Hypothalamus (tissue), 51 donors: ENCODE measurements at places on chromosomes 6 and 20.

GRCh38 chr6:108565893-108566292, 5.2 kb downstream of the FOXO3 start:
- DNase-seq: no peak

DNA sequence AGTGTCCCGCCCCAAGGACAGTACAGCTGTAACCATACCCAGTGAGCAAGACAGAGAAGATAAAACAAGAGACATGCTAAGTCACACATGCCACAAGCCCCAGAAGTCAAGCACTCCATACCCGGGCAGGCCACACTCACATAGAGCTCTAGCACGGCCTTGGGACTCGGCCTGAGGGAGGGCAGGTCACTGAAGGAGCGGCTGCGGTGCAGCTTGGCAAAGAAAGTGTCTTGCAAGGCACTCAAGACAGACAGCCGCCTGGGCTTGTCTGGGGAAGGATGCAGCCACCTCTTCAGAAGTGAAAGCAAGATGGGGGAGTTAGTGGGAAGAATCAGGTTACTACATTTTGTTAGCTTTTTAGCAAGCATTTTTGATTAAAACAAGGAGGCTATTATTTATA, 48.7 kb upstream of the ARMH2 start:
- DNase-seq: no peak

- DNase-seq: no peak
These were observed 49.0 kb downstream of the TMEM170B start for GRCh38 chr6:11586536-11586935.

DNA sequence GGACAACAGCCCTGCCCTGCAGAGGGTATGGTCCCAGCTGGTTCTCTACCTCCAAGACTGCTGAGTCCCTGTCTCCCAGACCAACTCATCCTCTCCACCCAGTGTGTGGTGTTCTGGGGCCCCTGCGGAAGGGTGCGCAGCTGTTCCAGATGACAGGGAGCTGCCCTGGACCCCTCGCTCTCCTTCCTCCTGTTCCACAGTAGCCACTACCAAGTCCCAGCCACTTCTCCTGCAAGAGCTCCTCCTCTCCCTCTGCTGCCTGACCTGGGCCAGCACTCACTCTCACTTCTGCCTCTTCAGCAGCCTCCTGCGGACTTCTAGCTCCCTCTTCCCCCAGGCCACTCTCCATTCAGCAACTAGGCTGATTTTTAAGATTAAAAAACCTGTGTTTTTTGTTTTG, 40.1 kb upstream of the TMEM181 start:
- no peak for DNase-seq

DNA sequence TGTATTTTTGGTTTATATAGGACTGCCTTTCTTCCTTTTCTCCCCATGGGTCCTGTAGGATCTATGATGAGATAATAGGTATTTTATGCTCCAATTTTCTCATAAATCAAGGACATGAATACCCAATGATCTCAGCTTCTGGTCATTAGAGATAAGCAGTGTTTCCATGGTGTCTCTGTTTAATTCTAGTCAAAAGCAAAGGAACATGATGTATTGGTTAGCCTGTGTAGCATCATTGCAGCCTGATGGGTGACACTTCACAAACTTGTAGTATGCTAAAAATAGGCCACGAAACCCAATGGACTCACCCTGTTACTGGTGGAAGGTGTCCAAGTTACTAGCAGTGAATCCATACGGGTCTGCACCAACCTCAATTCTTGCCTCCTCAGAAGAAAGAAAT, 116.2 kb upstream of the SNX9 start:
- no peak for DNase-seq

GRCh38 chr6:166253778-166254204, 54.4 kb downstream of the PRR18 start:
- DNase-seq: no peak

DNA sequence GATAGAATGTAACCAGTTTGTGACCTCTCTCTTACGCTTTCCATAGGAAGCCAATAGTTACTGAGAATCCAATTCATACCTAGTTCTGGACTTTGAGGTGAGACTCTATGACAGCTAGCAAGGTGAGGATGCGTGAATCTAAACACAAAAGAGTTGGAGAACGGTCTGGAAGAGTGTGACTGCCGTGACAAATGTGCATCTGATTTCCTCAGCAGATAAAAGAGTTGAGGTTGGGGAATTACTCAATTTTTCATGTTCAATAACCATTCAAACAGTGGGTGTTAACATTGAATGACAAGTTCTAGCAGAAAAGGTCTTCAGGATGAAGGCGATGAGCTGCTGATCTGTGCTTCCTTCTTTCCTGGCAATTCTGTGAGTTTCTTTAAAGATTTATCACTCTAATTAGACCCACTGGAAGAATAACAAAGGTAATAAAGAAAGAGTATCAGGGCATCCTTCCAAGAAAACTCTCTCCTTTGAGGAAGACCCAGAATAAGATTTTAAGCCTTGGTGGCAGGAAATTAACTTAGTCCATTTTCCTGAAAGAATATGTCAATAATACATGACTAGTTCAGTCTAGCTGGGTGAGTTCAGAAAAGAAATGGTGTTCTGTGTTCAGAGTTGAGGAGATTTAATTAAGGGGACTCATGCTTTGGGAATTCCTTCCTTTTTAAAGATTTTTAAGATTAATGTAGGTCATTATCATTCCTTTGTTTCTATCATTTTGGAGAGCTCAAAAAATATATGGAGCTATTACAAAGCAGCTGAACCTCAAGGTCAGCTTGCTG, 24.5 kb downstream of the KIF3B start:
- no peak for DNase-seq

DNA sequence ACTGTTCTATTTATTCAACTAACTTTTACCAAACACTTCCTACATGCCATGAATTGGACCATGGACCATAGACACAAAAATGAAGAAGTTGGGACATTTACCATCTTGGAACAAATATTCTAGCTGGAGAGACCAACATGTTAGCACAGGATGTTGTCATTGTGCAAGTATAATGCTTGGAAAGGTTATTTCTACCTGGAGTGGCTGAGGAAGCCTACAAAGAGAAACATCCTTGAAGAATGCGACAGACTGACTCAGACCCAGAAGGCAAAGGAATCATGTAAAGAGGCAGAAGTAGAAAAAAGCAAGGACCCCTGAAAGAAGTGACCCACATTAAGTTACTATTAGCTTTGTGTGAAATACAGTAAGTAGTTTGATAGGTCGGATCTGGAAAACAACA, 180.9 kb downstream of the SOD2 start:
- DNase-seq: no peak

DNA sequence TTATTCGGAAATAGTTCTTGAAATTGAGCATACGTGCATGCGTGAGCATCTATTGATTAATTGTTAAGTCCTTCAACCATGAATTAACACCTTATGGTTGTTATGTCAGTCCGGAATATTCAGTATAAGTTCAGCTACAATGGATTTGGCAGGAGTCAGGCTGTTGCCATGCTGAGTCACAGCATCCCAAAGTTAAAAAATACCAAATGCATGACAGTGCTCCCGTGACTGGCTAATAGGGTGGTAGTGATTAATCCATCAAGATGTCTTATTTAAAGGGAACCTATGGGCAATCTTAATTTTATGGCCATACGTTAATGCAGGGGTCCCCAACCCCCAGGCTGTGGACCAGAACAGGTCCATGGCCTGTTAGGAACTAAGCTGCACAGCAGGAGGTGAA, 10.5 kb downstream of the RAE1 start:
- no peak for DNase-seq

GRCh38 chr6:25167961-25168360, 111.2 kb upstream of the CARMIL1 start:
- no peak for DNase-seq

GRCh38 chr20:56766528-56766927, 137.4 kb downstream of the TFAP2C start:
- no peak for DNase-seq

DNA sequence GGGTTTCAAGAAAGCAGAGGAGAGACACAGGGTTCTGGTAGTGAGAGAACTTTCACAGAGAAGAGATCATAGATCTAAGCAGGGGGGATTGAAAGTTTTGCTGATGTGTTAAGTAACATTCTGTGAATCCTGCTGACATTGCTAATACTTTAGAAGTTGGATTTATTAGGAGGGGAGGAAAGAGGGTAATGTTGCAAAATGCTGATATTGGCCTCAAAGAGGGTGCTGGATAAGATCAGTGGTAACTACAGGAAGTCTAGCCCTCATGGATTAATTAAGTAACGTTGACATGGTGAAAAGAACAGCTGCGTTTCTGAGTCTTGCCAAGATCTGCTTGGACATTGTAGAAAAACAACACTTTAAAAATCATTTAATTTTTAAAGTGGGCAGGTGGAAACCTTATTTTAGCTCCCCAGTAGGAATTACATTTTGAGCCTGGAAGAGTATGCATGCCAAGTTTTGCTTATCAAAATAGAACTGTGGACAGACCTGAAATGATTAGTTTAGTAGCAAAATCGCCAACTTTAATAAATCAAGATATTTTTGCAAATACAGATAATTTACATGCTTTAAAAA, 606.0 kb upstream of the HTR1E start:
- DNase-seq: no peak

- DNase-seq: no peak
These were observed 67.7 kb downstream of the SLC16A10 start for GRCh38 chr6:111154981-111155380.
